Stimulated activated CD4-positive, alpha-beta T cell treated with anti-CD3 and anti-CD28 coated beads, Interleukin-12 subunit alpha, Interleukin-12 subunit beta, amount 100 ng/mL, for 4 hours (primary cell): ENCODE measurements at places on chromosomes 4 and X.

- no peak for DNase-seq
Observed at GRCh38 chrX:38452603-38453002, 100.2 kb downstream of the OTC start.

DNA sequence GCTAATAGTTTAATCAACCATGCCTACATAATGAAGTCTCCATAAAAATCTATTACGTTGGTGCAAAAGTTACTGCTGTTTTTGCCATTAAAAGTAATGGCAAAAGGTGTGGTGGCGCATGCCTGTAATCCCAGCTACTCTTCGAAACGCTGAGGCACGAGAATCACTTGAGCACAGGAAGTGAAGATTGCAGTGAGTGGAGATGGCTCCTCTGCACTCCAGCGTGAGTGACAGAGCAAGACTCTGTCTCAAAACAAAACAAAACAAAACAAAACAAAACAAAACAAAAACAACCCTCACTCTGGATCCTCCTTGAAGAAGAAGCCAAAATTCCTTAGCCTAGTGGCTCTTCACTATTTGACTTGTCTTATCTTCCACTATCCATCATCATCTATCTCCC, 78.0 kb downstream of the MSN start:
- no peak for DNase-seq

DNA sequence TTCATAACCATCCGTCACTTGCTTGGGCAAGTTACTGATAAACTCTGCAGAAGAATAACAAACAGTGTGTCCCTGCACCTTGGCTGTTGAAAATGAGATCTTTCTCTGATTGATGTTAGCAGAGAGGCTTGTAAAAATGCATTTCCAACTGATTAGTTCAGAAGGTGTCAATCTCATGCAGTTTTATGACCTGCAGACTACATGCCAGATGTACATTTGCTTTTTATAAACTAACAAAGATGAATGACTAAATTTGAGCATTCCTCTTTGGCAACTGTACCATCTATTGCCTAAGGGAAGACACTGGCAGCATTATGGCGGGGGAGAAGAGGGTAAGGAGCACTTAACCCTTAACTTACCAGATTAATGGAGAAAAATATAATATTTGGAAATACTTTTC, 192.8 kb downstream of the DCTD start:
- DNase-seq = no peak

DNA sequence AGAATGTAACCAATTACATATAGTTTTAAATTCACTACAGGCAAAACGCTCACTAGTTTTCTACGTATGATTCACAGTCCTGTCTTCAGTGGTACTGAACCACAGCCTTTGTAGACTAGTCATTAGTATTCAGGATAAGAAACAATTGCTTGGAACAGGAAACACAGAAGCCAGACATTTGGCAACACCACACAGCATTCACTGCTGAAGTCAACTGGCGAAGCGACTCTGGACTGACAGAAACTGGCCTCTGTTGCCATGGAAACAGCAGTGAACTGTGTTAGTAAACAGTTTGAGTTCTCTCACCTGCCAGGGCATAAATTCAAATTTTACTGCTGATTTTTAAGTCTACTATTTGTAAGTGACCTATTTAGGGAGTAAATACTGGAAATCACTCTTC, 57.6 kb downstream of the MAPK10 start:
- no peak for DNase-seq

GRCh38 chr4:184413261-184414046, 60.9 kb downstream of the IRF2 start:
- DNase-seq = no peak

GRCh38 chr4:131644619-131645018, 1504.5 kb upstream of the PCDH10 start:
- no peak for DNase-seq

- no peak for DNase-seq
Observed at GRCh38 chr4:183165376-183165775, 66.3 kb downstream of the WWC2 start.

DNA sequence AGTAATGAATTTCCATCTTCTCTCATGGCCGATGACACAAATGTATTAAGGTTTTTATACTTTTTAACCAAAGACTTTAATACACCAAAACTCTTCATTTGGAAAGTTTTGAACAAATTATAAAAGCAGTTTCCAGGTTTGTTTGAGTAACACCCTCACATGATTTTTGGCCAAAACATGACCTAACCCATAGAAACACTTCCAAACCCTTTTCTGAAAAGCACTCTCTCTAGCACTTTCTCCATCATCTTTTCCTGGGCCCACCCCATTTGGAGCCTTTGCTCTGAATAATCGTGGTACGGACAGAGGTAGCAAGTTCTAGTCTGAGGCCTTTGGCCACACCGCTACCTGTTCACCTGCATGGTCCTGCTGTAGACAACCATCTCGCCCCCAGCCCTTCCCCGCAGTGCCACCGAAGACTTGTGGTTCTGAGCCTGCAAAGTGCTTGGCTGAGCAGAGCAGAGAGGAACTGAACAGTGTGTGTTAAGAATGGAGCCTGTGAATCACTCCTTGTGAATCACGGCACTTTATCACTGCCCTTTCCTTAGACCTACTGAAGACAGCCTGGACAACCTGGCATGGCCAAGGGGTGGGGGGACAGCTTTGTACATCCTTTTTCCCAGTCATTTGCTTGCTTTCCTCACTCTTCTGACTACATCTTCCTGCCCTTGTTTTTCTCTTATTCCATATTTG, 181.8 kb downstream of the PTTG2 start:
- DNase-seq = no peak

- no peak for DNase-seq
Observed at GRCh38 chrX:56784666-56785065, 55.6 kb downstream of the NBDY start.

DNA sequence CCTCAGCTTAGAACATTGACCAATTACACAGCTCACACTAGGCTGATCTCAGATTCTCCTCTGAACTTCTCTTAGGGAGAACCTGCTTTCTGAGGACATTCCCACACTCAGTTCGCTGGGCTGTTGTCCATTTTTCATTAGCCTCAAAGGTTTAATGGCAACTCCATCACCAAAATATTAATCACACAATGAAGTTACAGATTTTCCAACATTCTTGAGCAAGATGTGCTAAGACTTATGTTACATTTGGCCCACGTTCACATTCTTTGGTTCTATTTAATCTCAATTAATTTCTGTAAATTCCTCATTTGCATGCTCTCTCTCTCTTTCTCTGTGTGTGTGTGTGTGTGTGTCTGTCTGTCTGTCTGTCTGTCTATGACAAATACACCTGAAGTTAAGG, 82.3 kb upstream of the EDNRA start:
- DNase-seq = no peak

GRCh38 chr4:24582235-24582832, 2.0 kb downstream of the DHX15 start:
- DNase-seq = no peak

DNA sequence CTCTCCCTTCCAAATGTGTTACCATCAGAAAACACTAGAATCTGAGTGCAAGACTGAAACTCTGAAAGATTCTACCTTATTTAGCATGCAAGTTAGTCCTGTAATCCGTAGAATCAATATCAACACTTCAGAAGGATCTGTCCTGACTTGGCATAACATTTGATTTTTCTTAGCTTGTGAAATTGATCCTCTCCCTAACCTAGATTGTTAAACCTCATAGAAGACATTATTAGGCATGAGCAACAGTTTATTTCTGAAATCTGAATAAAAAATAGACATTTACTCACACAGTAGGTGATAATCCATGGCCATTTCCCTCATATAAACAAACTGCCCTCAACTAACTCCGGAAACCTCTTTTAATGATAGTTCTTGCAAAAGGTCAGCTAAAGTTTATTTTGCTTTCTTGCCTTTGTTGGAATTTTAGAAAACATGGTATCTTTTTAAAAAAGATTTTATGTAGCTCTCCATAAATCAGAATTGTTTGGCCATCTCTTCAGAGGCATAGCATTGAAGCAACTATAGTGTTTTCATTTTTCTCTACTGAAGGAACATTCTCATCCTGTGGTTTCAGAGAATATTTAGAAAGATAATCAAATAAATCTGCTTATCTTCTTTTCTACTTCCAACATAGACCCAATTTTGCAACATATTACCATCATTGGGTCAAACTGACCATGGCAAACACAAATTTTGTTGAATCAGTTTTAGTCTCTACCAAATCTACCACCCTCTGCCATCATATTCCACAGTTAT, 38.5 kb upstream of the PDLIM5 start:
- DNase-seq = no peak

DNA sequence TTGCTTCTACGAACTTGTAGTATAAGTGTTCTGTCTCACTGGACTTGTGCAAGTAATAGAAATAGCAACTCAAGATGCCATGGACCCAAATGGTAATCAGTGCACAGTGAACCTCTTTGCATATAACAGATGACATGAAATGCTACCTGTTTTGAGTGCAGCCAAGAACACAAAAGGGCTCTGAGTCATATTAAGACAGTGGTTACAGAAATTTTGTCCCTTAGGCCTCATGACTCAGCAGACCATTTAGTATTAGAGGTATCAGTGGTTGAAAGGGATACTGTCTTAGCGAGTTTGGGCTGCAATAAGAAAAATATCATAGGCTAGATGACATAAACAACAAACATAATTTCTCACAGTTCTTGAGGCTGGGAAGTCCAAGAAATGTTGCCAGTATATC, 502.9 kb upstream of the PCDH10 start:
- no peak for DNase-seq

DNA sequence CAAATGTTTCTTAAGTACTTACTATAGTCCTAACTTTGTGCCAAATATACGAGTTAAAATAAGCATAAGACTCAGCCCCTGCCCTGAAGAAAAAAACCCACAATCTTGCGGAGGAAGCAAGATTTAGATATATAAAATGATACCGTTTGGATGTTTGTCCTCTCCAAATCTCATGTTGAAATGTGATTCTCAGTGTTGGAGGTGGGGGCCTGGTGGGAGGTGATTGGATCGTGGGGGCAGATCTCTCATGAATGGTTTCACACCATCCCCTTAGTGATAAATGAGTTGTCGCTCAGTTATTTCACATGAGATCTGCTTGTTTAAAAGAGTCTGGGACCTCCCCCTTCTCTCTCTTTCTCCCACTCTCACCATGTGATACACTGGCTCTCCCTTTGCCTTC, 28.7 kb downstream of the EFHC2 start:
- DNase-seq = no peak

DNA sequence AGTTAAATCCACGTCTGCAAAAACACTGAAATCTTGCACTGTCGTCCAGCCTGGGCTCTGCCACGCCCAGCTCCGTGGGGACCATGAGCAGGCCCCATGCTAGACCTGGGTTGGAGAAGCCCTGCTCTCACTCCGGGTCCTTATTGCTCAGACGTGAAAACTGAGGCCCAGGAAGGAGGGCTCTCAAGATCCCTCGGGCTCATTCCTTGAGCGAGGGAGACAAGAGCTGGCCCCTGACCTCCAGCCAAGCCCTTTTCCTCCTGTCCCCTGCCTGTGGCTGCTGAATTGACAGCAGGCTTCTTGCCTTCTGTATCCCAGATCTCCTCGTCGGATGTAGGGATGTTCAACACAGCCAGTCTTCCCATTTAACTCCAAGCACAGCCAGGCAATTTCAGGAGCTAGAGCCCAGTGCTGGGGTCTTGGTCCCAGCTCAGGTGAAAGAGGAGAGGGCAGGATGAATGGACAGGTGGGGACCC, 109.5 kb downstream of the CPZ start:
- DNase-seq = no peak

GRCh38 chrX:85012098-85012497, 8.4 kb downstream of the APOOL start:
- no peak for DNase-seq

DNA sequence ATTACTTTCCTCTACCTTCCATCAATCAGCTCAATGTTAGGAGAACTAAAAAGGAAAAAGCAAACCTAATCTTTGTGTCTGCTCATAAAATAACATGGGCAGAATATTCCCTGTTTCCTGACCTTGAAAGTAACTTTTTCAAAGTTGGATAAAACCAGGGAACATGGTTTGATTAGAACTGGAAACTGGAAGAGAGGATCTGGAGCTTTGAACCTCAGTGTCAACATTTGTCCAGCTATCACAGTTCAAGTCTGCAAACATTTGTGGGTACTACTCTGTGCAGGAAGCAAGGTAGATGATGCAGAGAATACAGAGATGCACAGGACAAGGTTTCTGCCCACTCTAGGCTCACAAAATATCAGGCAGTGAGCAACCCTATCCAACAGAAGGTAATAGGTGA, 86.4 kb upstream of the TAB3 start:
- DNase-seq = no peak

DNA sequence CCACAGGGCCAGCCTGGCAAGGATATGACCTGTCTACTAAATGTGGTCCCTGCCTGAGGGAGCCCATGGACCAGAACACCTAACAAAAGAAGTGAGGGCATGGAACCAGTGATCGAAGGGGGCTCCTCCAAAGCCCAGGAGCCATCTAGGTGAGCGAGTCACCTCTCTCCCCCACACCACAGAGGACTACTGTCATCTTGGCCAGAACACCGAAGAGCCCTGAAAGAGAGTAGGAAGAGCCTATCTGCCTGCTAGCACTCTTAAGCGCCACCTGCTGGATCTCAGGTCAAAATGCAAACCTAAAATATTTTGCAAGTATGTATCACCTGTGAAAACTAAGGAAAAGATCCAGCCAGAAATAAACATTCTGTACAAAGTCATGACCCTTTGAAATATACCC, 137.9 kb upstream of the ZXDB start:
- no peak for DNase-seq

DNA sequence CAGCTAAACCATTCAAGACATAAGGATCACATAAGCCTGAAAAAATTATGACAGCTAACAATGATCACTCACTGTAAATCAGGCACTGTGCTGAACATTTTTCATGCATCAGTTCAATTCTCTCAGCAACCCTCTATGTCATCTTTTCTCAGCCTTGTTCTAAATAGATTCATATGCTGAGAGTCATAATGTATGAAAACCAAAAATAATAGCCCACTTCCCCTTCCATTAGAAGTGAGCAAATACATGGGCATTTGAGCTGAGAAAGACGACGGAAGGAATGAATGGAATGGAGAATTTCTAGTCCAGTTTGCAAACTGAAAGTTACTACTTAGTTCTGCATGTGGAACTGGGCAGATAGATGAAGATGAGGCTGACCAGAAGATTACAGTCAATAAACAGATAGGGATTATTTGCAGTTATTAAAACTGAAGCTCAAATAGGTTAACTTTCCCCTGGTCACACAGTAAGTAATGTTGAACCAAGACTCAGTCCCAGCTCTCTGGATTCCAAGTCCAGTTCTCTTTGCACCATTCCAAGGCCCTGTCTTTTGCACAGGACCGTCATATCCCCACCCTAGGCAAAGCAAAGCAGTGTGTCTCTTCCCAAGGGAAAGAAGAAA, 1.6 kb upstream of the SH3RF1 start:
- DNase-seq = no peak

GRCh38 chrX:25016361-25016671, 551 bp upstream of the ARX start:
- DNase-seq = no peak

DNA sequence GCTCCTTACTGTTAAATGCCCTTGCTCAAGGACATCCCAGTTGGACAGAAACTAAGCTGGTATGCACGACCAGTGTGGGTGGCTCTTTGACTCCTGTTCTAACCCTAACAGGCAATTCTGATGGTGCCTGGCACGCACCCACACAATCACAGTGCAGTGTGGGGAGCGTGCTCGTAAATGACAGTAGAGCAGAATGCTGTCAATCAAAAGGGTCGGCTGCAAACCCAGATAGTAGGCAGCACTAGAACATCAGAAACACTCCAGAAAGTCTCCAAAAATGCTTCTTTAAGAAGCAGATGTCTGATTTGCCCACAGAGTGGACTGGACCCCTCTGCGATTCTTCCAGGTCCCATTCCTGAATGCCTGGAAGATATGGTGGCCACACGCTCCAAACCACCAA, 37.6 kb upstream of the MTM1 start:
- DNase-seq = no peak
